ENCODE measurements at places on chromosomes 11 and 22.

GRCh38 chr22:23531283-23531956 is 48.7 kb downstream of the IGLL1 start:
- DNase-seq: no peak

- no peak for DNase-seq
Observed at GRCh38 chr22:27127911-27128310, 470.5 kb downstream of the MIAT start.

DNA sequence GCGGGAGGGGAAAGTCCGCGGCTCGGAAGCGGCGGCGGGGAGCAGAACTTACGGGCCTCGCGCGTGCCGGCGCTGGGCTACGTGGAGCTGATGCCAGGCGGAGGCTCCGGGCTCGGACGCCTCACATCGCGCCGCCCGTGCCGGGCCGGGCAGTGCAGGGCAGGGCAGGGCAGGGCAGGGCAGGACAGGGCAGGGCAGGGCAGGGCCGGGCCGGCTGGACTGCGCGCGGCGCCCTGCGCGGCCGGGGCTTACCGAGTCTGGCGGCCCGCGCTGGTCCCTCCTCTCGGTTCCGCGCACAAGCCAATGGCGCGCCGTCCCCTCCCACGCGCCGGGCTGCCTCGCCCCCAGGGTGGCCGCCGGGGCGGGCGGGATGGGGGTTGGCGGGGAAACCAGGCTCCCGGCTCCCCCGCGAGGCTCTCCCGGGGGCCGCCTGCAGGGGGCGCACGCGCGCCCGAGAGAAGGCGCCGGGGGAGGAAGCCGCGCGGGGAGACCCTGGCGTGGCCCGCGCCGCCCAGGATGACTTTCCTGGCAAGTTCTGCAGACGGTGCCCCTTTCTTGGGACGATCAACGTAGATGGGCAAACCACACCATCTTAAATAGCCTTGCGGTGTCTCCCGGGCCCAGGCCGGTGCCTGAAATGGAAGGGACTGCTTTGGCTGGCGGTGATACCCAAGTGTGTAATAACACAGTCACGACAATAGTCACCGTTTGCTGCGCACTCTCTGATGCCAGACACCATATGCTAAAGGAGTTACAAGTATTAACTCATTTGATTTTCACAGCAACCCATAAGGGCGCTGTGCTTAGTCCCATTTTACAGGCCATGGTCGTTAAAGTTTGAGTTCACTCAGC is at the start of gene TP53I11:
Gene TP53I11, minus strand, starts transcription at position 259 of the 852 bp plus-strand sequence. CDS start 12,548 bp downstream, outside the sequence.
- peak; percentile 49 for DNase-seq

DNA sequence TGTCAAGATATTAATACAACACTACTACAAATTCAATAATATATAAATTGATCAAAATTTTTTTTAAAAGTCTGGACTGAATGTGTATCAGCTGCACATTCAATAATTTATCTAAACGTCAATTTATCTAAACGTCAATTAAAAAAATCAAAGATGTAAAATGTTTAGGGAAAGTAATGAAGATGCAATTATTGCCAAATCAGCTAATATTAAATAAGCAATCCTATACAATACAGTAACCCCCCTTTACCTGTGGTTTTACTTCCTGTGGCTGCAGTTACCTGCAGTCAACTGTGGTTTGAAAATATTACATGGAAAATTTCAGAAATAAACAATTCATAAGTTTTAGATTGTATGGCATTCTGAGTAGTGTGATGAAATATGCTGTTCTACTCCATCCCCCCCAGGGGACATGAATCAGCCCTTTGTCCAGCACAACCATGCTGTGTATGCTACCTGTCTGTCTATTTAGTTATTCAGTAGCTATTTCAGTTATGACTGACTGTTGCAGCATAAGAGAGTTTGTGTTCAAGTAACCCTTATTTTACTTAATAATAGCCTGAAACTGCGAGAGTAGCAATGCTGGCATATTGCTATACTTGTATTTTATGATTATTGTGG is 72.2 kb downstream of the CWF19L2 start:
- DNase-seq: no peak

DNA sequence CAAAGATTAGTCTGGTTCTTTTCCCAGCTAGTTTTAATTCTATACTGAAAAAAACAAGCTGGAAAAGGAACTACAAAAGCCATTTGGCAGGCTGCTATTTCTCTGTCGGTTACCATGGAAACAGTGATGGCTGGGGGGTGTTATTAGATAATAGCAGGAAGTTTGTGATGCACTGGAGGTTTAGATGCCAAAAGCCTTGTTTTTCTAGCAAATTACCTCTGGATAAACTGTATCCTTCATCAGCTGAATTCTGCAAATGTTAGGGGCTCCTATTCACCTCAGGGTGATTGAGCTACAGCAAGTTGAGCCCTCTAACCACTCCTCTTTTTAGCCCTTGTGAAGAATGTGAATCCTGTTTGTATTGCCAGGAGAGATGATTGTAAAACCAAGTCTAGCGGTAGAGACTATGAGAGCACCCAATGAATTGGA is 25.2 kb downstream of the ALKBH3 start:
- DNase-seq: no peak

- DNase-seq: no peak
Observed at GRCh38 chr11:60916669-60917206, 2.8 kb downstream of the TMEM109 start.

DNA sequence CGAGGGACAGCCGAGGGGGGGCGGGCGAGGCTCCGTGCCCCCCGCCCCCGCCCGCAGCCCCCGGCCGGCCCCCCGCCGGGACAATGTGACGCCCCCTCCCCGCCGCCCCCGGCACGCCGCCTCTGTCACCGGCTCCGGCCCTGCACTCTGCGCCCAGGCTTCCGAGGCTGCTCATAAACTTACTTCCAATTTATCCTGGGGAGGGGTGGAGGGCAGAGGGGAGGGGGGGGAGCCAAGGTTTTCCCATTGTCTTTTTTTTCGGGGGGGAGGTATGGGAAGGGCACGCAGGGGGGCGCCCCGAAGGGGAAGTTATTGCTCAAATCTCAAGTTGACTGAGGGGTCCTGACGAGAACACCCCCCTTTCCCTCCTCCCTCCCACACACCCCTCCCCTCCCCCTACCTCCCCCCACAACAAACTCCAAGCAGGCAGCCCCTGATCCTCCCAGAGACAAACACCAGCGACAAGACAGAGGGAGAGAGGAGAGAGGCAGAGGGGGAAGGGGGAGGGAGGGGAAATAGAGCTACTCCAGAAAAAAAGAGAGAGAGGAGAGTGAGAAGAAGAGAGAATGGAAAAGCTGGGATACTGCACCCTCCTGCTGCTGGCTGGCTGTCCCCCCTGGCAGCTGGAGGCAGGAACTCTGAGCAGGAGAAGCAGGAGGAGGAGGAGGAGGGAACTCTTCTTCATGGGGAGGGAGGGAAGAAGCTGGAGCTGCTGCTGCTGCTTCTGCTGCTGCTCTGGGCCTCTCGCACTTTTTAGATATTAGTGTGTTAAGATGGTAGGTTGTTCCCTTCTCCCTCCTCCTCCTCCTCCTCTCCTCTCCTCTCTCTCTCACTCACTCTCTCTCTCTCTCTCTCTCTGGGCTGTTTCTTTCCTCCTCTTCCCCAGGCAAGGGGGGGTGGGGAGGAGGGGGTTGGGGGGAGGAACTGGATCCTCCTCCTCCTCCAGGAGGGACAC is 631 bp downstream of the PHF21A start:
- DNase-seq: no peak

DNA sequence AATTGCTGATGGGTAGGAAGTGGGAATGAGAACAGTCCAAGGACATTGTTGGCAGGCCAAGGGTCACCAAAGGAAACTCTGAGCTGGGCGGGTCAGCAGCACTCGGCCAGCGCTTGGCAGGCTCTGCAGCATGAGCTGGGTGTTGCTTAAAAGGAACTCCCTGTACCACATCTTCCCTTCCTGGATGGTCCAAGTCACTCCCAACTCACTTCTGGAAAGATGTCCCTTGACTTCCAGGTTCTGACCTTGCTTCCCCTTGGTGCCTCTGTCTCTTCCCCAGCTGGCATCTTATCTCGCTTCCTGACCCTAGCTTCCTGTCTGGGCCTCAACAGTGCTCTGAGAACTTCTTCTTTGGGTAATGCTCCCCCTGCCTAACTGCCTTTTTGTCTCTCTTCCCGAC is 24.8 kb upstream of the SWAP70 start:
- no peak for DNase-seq

DNA sequence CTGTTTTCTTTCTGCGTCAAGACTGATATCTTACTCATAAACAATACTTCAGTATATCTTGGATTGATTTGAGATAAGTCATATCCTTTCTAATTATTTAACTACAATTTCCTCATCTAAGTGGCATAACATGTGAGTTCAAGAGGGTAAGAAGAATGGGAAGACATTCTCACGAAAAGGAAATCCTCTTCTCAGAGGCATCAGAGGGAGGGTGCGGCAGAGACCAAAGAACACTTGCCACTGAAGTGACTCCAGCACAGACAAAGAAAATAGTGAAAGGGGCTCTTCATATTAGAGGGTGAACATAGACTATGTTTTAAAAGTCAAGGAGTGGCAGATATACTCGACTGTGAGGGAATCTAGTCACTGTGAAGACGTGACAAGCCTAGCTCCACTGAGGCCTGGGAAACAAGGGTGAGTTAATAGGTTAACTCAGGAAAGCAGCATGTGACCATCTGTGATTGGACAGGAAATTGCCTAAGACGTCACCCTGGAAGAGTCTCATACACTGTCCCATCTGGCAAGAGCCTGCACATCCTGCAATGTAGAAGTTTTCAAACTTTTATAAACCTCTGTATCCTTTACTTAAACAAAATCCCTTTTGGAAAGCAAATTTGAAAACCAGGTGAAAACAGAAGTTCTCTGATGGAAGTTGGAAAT is 1.9 kb upstream of the MMP1 start:
- no peak for DNase-seq

DNA sequence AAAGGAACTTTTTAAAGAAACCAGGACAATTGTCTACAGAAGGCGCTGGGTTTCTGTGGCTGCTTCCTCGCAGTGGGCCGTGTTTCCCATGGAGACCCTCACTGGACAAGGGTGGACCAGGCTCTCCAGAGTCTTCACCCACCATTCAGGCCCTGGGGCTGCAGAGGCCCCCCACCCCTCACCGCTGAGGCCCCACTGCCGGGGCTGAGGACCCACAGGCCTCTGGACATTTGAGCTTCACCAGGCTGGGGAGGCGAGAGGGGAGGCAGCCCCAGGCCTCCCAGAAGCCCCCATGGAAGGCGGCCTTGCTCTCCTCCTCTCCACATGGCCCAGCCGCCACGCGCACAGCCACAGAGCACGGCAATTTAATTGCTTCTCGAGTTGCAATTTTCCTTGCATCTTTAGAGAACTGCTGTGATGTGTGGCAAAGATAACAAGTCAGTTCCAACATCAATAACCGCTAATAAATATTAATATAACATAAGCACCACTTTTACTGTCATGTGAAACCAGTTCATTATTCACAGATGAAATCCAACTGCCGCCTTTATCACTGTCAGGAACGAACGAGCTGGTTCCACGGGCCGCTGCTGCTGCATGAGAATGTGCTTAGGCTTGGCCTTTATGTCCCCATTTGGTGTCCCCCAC is 81.0 kb downstream of the PHF21B start:
- DNase-seq: no peak

DNA sequence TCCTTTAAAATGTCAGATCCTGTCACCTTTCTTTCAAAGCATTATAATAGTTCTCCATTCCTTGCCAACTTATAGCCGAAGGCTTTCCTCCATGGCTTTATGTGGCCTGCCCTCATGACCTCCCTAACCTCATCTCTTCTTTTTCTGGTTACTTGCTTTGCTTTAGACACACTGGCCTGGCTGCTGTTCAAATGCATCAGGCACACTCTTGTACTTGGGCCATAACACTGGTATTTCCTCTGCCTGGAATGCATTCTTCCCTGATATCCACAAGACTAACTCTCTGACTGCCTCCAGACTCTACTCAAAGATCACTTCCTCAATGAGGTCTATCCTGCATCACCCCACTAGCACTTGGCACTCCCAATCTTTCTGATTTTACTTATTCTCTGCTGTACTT is 710.3 kb downstream of the KCNA4 start:
- DNase-seq: no peak

Data from activated CD4-positive, alpha-beta T cell treated with anti-CD3 and anti-CD28 coated beads for 24 hours (primary cell).